ENCODE measurements at places on chromosomes 7 and 10.

DNA sequence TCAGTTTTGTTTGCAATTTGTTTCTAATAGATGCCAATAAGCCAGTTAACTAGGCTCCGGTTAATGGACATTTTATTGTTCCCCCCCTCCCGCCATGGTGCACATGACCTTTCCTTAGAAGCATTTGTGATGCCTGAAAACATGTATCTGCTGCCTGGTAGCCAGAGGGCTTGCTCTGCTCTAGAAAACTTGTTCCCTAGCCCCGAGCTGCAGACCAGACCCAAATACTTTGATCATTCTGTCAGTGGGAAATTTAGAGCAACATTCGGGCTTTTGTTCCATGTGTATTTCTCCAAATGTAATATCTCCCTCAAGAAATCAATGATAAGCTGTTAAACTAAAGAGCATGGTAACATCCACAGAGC is 104.7 kb downstream of the EVX1 start:
- DNase-seq: no peak

DNA sequence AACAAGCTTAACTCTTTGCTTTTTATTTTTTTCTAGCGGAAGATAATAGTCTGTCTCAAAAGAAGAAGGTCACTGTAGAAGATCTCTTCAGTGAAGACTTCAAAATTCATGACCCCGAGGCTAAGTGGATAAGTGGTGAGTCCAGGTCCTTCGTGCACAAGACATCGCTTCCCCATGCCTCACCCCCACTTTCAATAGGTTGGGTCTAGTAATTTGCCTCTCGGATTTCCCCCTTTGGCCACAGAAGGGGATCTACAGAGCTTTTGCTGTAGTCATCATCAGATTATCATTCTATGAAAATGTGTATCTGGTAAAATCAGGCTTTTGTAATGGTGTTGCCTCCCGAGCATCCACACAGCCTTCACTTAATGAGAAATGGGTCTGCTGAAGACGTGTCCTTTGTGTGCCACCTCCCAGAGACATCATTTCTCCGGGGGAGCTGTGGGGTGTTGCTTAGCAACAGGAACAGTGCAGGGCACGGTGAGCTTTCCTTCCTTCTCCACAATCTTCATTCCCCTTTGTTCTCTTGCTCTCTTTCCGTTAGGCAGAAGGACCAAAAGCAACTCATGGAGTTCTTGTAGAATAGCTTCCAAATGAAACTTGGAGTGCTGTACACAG is 422.8 kb downstream of the DPP6 start:
- DNase-seq: peak; percentile 43

DNA sequence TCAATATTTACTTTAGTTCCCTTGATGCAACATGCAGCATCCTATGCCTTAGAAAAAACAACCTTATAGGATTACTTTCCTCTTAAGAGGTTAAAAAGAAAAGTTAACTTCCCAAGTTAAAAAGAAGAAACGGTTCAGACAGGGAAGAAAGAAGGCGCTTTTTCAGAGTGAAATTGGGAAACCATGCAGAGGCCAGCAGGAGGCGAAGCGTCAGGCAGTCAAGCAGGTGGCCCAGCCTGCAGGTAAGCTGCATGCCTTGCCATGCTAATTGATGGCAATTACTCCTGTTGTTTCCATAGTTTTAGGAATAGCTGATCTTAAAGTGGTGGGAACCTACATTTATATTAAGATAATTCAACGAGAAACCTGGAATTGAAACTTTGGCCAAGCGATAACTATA is 302.6 kb upstream of the SP4 start:
- DNase-seq: no peak

DNA sequence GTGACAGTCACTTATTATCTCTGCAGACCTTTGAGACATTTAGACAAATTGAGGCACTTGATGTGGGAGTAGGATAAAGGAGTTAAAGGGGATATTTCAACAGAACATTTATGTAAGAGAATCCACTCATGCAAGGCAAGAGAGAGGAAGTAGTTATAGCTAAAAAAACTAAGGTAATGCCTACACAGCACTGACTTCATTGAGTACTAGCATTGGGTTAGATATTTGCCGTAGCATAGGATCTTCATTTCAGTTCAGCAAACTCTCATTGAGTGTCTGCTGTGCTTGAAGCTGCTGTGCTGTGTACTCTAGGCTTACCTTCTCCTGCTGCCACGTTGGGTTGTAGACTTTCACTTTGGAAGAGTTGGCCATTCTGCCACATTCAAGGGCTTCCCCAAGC is 10.5 kb upstream of the ENTPD1 start:
- DNase-seq: no peak

- no peak for DNase-seq
Observed at GRCh38 chr7:105461518-105461917, 60.6 kb downstream of the PUS7 start.

GRCh38 chr7:79951415-79951814 is 183.2 kb upstream of the GNAI1 start:
- DNase-seq: no peak

- no peak for DNase-seq
Observed at GRCh38 chr10:14084875-14085274, 245.8 kb downstream of the FRMD4A start.

- DNase-seq: peak; percentile 58
Observed at GRCh38 chr10:91796331-91797047, 1.7 kb upstream of the TNKS2 start.

GRCh38 chr10:4909118-4909517 is 54.1 kb upstream of the AKR1C1 start:
- DNase-seq: no peak

GRCh38 chr7:15005672-15006071 is 103.1 kb upstream of the DGKB start:
- no peak for DNase-seq

GRCh38 chr7:66736892-66737291 is 3.6 kb upstream of the RABGEF1 start:
- DNase-seq: no peak

GRCh38 chr7:23120106-23120505 is 14.5 kb downstream of the KLHL7 start:
- no peak for DNase-seq

- DNase-seq: no peak
Observed at GRCh38 chr10:62666275-62666674, 138.2 kb upstream of the ADO start.

GRCh38 chr7:2928613-2929311 is 84.7 kb upstream of the GNA12 start:
- no peak for DNase-seq

- peak; percentile 5 for DNase-seq
Observed at GRCh38 chr7:38127216-38128207, 50.5 kb upstream of the STARD3NL start.

DNA sequence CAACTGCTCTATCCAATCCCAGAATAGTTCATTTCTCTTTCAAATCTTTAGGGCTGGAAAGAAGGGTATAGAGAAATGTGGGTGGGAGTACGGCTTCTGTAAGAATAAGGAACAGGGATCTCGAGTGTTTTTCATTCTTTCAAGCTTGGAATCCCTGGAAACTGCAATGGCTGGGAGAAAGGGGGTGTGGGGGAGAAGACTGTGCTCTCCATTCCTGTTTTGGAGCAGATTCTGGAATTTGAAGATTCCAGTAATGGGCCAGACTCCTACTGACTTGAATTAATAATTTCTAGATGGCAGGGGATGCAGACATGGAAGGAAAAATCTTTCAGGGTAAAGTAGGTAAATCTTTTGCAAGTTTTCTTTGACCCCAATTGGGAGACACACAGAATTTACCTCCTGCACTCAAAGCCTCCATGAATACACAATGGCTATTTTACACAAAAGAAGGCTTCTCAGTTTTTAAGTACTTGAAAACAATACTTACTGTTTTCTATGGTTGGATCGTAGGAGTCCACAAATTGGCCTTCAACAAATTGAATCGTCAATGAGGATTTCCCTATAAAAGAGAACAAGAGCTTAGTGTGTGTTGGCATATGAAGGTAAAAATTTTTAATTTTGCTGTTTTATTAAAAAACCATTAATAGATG is 29.1 kb downstream of the RHEB start:
- peak; percentile 25 for DNase-seq

DNA sequence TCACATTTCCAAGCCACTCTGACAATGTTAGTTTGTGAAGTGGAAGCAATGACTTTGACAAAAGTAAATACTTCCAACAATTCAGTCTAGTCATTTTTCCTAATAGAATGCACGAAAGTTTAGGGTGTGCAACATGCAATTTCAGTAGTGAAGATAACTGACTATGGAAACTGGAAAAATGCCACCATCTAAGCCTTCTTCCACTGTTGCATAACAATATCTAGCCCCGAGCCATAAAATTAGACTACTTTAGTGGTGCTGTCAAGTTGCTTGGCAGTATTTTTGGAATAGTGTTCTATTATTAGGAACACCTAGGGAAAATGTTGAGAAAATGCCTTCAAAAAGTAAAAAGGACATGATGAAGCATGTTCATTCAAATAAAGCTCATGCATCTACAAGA is 17.9 kb downstream of the SEMA3A start:
- DNase-seq: no peak

- no peak for DNase-seq
Observed at GRCh38 chr7:139118805-139119485, 9.4 kb upstream of the ZC3HAV1 start.

- no peak for DNase-seq
Observed at GRCh38 chr10:32332299-32332750, 14.6 kb downstream of the EPC1 start.

DNA sequence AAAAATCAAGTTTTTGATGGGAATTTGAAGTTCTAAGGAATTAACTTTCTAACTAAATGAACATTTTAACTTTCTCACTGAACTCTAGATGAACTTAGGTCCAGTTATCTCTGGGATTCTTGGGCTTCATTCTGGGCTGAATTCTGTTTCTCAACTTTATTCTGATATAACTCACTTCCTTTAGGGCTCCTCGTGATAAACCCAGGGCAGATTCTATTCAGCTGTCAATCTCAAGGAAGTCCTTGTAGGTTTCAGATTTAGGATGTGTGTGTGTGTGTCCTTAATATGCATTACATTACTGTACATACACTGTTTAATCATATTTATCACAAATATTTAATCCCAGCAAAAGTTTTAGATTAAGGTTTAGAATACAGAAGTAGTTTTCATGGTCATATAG is 344.3 kb downstream of the GATA3 start:
- no peak for DNase-seq

DNA sequence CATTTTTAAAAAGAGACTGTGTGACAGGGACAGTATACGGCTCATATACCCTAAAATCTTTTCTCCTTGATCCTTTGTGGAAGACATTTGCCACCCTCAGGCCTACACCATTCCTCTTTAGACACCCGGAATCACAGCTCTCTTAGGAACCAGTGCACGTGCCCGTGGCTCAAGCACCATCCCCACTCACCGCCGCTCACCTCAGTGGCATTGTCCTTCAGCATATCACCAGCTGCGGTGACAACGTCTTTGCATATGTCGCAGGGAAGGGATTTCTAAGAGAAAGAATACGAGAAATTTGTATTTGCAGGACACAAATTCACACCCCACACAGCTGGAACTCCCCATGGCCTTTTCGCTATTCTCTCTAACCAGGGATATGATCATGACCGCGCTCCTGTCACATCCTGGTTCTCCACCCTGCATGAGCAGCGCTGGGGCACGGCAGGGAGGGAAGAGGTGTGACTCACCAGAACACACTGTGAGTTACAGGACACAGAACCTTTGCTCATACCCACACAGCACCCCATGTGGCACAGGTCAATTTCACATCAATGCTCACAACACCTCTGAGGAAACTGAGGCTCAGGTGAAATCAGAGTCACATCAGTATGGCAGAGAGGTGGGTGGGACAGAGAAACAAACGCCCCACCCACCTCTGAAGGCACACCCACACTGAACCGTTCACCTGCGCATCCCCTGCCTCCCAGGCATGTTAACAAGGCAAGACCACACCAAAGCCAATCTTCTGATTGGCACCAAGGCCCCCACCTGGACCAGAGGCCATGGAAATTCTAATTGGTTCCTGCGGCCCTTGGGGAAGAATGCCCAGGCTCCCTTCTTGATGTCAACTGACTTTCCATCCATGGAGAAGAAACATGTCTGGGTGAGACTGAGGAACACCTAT is 19.2 kb downstream of the PSAP start:
- DNase-seq: no peak

DNA sequence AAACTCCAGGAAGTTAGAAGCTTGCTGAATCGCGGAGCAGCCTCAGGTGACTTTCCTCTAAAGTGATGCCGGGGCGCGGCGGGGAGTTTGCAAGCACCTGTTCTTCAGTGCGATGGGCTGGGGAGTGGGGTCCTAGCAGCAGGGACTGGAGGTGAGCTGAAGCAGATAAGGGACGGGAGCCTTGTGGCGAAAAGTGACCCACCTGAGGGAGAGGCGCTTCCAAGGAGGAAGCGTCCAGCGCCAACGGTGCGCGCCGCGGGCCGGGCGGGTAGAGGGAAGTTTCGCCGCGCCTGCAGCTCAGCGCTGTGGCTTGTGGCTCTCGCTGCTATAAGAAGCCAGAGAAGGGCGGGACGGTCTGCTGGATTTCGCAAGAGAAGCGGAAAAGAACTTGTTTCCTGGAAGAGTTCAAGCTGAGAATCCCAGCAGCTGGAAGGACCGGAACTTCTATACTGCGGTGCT is at the start of gene STEAP4:
TSS of gene STEAP4 (minus strand) at position 305 of the 459 bp plus-strand sequence. CDS start 22,625 bp downstream, outside the sequence.
- DNase-seq: peak; percentile 71

GRCh38 chr10:69361303-69361614 is 55.5 kb downstream of the TACR2 start:
- no peak for DNase-seq

- no peak for DNase-seq
Observed at GRCh38 chr7:94174956-94175355, 170.8 kb upstream of the BET1 start.

- DNase-seq: no peak
Observed at GRCh38 chr7:108423089-108423989, 32.9 kb downstream of the NRCAM start.

GRCh38 chr10:67618116-67618515 is 77.9 kb downstream of the CTNNA3 start:
- no peak for DNase-seq

GRCh38 chr7:112084520-112084971 is 121.7 kb downstream of the DOCK4 start:
- DNase-seq: no peak

DNA sequence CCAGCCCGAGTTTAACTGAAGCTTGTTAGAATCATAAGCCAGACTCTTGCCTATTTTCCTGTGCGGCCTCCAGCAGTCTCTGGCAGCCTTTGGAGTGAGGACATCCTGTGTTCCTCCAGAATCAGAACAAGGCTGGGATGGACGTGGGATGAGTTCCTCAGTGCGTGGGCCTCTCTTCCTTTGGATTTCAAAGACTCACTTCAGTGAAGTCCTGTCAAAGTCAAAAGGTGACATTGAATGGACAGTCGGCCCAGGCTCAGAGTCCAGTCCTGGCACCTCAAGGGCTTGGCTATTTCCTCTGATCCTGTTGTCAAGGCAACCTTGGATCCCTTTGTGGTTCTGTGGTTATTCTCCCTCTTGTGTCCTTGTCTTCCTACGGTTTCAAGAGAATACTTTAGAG is 21.4 kb upstream of the SMC3 start:
- DNase-seq: no peak

DNA sequence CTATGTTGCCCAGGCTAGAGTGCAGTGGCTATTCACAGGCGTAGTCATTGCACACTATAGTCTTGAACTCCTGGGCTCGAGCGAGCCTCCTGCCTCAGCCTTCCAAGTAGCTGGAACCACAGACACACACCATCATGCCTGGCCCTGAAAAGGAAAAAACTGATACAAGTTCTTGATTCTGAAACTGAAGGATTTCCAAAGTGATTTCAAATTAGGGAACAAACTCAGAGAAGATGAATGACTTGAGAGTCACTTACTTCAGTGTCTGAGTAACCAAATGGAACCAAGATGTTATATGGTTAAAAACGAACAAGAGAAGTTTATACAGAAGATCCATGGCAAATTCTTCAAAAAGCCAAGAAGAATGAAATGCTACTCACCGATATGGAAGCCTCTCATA is 14.4 kb downstream of the CWF19L1 start:
- DNase-seq: no peak
